NCI-H526 treated with DMSO at 0.1 percent for 48 hours (cell line): ENCODE measurements at places on chromosomes 4 and X.

DNA sequence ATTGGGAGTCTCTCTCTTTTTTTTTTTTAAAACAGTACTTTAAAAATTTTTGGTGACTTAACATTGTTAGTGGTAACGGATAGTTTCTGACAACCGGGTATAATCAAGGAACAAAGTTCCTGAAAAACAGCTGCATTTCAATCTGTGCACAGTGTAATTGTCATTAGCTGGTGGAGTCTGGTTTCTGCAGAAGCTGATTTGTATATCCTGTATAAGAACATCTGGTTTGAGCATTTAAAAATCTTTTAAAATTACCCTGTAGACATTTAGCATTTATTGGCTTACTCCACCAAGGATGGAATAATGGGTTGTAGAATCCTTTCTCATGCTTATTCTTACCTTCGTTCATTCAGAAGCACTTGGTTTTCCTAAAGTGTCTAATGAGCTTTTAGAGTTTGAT, 11.2 kb downstream of the JADE1 start:
- no peak for DNase-seq

DNA sequence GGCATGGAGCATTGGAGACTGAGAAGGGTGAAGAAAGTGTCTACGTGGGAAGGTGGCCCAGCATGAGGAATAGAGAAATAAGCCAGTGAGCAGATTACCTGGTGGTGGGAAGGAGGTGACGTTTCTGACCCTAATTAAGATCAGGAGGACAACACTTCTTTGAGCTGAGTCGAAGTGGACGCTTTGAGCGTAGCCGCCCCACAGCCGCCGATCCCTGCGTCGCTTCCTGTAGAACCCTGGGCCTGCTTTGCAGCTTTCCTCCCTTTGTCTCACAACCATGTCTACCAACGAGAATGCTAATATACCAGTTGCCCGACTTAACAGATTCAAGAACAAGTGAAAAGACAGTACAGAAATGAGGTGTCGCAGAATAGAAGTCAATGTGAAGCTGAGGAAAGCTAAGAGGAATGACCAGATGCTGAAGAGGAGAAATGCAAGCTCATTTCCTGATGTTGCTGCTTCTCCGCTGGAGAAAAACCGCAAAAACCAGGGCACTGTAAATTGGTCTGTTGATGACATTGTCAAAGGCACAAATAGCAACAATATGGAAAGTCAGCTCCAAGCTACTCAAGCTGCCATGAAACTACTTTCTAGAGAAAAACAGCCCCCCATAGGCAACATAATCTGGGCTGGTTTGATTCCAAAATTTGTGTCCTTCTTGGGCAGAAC, 6.4 kb upstream of the ANTXR2 start:
- DNase-seq = no peak

DNA sequence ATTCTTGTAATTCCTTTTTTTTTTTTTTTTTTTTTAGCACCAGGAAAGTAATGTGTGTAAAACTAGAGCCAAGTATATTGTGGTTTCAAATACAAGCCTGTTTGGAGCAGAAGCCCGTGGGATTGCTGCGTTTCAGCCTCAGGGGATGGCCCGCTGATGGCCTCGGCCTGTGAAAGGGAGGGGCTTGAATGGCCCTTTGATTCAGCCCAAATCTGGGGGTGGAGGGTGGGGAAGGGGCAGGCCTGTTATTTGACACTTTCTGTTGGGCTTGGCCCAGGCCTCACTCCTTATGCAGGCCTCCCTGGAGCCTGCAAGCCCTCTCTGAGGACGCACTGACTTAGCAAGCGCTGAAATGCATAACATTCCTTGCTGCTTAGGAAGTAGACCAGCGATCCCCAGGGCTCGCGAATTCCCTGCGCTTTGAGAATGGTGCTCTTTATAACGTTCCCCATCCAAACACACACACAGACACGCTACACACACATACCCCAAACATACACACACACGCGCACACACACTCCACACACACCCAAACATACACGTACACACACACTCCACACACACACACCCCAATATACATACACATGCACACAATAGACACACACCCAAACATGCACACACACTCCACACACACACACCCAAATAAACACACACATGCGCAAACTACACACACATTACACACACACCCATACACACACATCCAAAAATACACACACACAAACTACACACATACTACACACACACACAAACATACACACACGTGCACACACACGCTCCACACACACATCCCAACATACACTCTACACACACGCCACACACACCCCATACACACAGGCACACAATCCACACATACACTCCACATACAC, 29.6 kb downstream of the TLR10 start:
- no peak for DNase-seq

DNA sequence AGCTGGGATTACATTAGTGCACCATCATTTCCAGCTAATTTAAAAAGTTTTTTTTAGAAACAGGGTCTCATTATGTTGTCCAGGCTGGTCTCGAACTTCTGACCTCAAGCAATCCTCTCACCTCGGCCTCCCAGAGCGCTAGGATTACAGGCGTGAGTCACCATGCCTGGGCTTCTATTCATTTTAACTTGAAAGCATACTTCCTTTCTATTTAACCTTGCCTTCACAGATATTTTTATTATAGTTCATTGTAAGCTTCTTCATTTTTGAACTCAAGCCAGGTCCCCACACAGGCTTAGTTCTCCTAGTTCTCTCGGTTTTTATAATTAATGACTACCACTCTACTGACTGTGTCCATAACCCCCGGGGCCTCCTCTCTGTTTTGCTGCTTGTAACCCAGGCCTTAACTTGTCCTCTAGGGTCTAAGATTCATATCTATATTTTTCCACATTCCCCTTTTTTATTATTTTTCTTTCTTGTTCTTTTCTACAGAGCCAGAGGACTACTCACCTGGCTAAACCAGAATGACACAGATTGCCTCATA, 50.7 kb downstream of the SNX12 start:
- DNase-seq = no peak

GRCh38 chr4:123787512-123788080, 391.0 kb downstream of the SPRY1 start:
- DNase-seq = no peak

- no peak for DNase-seq
These were observed 121.1 kb upstream of the ATP6AP2 start for GRCh38 chrX:40459571-40460158.
